ENCODE measurements at places on chromosomes 7 and 10.

DNA sequence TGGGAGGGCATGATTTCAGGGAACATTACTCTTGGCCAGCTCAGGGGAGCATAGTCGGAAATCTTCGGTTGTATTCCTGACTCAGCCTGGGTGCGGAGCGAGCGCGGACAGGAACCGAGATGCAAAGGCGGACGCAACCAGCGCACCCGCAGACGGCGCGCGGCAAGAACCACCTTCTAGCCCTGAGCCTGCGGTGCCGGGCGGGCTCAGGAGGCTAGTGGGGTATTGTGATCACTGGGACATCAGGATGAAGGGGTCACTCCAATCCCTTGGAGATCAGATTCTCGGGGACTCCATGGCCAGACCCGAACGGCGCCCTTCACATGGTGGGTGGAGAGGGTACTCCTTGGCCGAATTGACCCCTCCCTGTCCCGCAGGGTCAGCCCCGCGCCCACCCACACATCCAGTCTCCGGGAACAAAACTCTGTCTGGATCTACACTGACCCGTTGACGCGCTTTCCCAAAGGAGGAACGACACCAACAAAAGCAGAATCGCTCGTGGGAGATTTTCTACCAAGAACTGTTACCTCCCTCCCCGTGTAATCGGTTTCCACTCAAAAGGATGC, 730.5 kb downstream of the ZWINT start:
- no peak for DNase-seq

DNA sequence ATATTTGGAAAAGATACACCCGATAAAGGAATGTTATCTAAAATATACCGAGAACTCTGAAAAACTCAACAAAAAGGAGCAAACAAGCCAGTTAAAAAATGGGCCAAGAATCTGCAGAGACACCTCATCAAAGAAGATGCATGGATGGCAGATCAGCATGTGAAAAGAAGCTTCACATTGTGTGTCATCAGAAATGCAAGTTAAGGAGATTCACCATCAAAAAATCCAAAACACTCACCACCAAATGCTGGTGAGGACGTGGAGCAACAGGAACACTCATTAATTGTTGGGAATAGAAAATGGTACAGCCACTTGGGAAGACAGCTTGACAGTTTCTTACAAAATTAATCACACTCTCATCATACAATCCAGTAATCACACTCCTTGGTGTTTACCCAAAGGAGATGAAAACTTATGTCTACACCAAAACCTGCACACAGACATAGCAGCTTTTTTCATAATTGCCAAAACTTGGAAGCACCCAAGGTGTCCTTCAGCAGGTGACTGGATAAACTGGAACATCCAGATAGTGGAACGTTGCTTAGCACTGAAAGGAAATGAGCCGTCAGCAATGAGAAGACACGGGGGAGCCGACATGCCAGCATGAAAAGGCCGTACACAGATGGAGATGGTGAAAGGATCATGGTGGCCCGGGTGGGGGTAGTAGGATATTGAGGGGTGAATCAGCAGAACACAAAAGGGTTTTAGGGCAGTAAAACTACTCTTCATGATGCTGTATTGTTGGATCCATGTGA, 27.9 kb upstream of the PWWP2B start:
- DNase-seq = no peak

DNA sequence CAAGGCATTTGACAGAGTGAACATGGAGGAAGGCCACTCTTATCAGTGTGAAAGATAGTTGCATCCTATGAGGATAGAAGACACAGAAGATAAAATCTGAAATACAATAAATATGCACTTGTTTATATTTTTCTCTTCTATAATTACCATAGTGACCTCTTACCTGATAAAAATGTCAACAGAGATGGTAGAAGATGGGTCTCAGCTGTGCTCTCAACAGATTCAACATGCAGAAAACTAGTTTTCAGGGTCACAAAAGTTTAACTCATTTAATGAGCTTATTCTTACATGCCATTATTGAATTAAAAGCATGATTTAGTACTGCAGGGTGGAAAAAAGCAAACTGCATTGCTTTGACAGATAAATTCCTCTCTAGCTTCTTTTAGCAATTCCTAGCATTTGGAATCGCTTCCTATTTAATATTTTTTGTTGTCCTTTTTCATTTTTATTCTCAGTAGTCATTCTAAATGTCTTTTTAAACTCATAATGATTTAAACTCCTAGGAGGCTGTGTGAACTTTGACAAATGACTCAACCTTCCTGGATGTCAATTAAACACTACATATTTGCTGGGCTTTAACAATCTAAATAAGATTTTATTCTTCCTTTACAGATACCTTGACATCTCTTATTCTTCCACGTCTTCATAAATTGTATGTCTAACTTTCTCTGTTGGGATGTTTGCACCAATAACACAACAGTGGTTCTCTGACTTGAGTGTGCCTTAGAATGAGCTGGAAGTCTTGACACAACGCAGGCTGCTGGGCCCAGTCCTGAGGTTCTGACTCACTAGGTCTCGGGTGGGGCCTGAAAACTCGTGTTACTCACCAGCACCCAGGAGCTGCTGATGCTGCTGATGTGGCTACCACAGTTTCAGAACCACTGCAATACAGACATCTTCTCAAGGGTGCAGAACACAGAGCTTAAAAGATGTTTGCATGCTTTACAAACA, 565.5 kb upstream of the IGFBP3 start:
- no peak for DNase-seq

GRCh38 chr10:98257198-98257597, 10.8 kb downstream of the LOXL4 start:
- no peak for DNase-seq

GRCh38 chr10:21976280-21976679, 27.2 kb downstream of the DNAJC1 start:
- no peak for DNase-seq

DNA sequence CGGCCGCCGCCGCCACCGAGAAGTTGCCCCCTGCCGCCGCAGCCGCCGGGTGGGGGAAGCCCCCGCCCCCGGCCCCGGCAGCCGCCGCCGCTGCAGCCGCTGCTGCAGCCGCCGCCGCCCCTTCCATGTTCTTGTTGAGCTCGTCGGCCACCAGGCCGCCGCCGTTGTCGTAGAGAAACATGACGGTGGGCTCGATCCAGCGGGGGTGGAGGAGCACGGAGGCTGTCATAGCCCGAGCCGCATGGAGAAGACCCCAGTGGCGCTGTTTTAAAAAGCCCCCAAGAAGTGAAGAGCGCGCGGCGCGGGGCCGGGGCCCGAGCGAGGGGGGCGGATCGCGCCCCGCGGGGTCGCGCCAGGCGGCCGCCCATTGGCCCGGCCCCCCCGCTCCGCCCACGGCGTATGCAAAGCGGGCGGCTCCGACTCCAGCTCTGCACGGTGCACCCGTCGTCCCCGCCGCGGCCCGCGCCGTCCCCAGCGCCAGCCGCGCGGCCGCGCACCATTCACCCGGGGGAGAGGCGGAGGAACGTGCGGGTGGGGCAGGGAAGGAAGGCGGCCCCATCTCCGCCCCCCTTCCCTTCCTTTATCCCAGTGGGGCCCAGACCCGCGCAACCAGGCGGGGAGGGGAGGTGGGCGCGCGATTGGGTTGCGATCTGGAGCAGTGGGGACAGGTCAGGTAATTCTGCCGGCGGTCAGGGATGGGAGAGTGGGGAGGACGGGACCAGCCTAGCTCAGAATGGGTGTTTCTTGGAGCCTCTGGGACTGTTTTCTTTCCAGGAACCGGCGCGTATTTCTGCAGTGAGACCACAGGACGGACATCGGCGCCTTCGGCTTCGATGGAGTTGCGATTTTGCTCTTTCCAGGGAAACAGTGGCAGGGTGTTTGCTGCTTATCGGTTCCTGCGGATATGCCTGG, at the start of gene HOXA13:
TSS of gene HOXA13 (minus strand) at position 243 of the 912 bp plus-strand sequence. CDS start at position 229, 14 bp downstream.
- no peak for DNase-seq

All from suppressor macrophage treated with lipopolysaccharide for 4 hours (primary cell).